Spleen (tissue), 13 donors: ENCODE measurements at places on chromosomes 3 and 15. TPM values are rescaled to one million over a fixed set of nuclear protein-coding genes. Genes with fewer than 3 reads are reported as not detected.

The C3orf49 gene
- not detected for total RNA-seq

The POU1F1 gene
- not detected for total RNA-seq

GRCh38 chr3:197000211-197000610 is 29.4 kb downstream of the MELTF start:
- H3K4me1 ChIP-seq, result no peaks in the 10 kb centered on the region
- no peak overlapping the region for H3K4me3 ChIP-seq
- DNase-seq, result peak; percentile 38
- H3K27me3 ChIP-seq, result no peaks in the 10 kb centered on the region

The STOML1 gene
- total RNA-seq, result 11.4 TPM

DNA sequence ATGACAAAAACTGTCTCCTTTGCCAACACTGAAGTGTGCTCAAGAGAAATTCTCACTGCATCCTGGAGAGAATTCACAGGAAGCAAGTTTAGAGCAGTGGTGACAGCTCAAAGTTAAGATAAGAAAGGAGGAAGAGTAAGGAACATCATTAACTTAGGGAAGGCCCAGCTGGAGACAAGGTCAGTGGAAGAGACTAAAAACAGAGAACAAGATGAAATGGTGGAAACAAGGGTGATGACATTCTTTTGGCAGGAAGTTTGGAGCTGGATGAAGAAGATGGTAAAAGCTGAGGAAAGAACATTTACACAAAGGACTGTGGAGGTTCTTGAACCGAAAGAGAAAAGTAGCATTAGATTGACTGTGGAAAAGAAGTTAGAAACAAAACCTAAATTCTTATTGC is 6.7 kb upstream of the SUCLG2 start:
- H3K4me3 ChIP-seq, result no peak overlapping the region
- H3K4me1 ChIP-seq, result peaks cover 27% of the 10 kb centered on the region
- H3K36me3 ChIP-seq, result no peaks in the 10 kb centered on the region

DNA sequence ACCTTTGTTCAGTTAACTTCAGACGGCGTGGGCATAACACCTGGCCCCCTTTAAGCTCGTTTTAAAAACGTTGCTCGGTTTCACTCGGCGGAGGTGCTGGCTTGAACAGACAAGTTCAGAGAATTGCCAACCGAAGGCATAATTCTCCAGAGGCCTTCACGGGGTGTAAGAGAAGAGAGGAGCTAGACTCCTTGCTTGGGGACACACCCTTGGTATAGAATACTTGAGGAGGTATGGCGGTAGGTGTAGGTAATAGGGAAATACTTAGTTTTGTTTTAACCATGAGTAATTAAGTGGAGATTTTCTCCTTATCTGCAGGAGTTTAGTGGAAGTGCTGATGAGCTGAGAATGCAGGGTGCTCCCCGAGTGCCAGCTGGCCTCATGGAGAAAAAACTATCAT is 921 bp downstream of the FBXL2 start:
- peak overlapping the region; percentile 76 for H3K4me3 ChIP-seq
- no peak overlapping the region for H3K27ac ChIP-seq
- no peaks in the 10 kb centered on the region for H3K36me3 ChIP-seq
- peaks cover 18% of the 10 kb centered on the region for H3K4me1 ChIP-seq
- DNase-seq, result no peak

The HACD2 gene
- 21.9 TPM for total RNA-seq
